ENCODE measurements at places on chromosomes 1 and 21.
A peak's percentile ranks its signal among the peaks of the same experiment; 100 is the strongest.

GRCh38 chr21:38247738-38248510 is 8.9 kb upstream of the KCNJ15 start:
- DNase-seq, result no peak

- DNase-seq, result no peak
These were observed 306.8 kb upstream of the FMN2 start for GRCh38 chr1:239784896-239785295.

DNA sequence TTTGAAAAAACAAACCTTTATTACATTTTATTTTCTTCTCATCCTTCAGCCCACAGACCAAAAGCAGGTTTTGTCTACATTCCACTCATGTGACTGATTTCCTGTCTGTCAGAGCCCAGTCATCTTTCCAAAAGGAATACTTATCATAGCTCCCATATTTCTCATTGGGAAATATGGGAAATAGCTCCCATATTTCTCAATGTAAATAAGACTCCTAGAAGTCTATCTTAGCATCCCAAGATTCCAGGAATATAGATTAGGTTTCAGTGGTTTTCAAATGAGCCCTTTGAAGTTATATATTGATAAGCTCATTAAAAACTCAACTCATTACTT is 19.1 kb upstream of the NRDC start:
- peak; percentile 78 for DNase-seq

DNA sequence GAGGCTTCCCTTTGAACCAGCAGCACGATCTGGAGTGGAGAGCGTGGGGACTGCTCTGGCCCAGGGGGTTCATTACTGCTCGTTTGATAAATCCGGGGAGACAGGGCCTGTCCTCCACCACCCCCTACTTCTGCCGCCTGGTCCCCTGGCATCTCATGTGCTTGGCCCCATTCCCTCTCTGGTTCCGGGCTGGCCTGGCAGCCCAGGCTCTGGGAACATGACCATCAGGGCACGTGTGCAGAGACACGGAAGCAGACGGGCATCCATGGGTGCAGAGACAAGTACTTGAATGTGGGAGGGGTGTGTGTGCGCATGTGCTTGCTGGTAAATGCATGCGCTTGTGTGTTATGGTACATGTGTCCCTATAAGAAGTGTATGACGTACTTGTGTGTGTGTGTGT is 75.5 kb downstream of the KIRREL1 start:
- DNase-seq, result peak; percentile 32

- no peak for DNase-seq
These were observed 745 bp downstream of the PARP1 start for GRCh38 chr1:226407199-226407496.

DNA sequence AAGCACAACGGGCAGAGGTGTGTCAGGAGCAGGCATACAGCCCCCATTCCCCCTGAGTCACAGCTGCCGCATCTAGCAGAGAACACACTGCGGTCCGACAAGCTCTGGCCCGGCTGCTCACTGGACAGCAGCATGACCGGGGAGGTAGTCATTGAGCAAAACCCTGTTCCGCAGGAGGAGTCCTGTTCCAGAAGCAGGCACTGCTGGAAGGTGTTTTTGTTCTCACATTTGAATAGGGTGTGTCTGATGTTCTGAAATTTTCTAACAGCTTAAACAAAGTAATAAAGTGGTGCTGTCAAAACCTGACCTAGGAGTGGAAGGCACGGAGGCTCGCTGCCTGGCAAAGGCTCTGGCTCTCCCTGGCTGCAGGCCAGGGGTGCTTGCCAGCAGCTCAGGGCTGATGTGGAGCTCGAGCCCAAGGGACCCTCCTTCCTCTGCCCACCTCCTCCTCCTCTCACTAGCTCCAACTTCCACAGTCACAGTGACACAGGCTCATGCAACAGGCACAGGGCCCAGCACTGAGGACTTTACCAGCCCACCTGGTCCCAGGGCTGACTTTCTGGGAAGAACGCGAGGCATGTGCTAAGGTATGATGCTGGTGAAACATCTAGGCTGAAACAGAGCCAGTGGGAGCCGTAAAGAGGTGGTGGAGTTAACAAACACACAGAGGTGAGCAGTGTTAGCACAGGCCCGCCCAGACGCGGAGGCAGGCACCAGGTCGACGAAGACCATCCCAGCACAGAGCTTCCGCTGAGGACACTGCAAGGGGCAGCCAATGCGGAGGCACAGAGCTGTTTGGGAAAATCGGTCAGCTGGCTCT is 118.6 kb upstream of the IFFO2 start:
- no peak for DNase-seq

DNA sequence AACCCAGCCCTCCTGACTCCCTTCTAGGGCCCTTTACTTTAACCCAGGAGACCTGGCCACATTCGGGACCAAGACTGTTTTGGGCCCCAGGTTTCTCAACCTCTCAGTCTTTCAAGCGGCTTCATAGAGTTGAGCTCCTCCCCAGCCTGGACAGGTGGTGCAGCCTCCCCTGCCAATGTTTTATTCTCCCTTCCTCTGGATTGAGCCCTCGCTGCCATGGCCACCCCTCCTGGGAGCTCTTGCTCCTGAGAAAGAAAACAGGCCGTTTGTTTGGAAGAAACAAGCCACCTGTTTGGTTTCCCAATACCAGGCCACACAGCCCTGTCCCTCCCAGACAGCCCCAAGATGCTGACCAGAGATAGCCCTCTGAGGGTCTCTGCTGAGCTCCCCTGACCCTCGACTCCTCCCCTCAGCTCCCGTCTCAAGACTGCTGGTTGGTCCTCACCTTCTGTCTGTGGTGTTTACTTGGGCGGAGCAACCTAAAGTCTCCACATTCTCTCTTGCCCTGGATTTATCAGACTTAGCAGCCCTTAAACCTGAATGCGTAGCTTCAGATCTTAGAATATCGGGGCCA is 3.3 kb downstream of the TMEM51 start:
- no peak for DNase-seq

GRCh38 chr1:47554901-47555300 is 117.1 kb downstream of the FOXD2 start:
- DNase-seq, result no peak

GRCh38 chr1:44000122-44000665 is 8.8 kb downstream of the CCDC24 start:
- DNase-seq, result no peak

All from fibroblast of gingiva (primary cell).